NCI-H1417 (cell line): ENCODE measurements at places on chromosomes 12 and 14.

GRCh38 chr14:68987653-68988036 lies 8.5 kb upstream of the ACTN1 start:
- peak; percentile 24 for DNase-seq

- DNase-seq = no peak
These were observed 13.7 kb downstream of the ATXN7L3B start for GRCh38 chr12:74551291-74551690.

- DNase-seq = no peak
These were observed 565 bp downstream of the CCDC77 start for GRCh38 chr12:402029-402389.

- no peak for DNase-seq
These were observed 41.2 kb upstream of the TMED10 start for GRCh38 chr14:75217508-75218206.

DNA sequence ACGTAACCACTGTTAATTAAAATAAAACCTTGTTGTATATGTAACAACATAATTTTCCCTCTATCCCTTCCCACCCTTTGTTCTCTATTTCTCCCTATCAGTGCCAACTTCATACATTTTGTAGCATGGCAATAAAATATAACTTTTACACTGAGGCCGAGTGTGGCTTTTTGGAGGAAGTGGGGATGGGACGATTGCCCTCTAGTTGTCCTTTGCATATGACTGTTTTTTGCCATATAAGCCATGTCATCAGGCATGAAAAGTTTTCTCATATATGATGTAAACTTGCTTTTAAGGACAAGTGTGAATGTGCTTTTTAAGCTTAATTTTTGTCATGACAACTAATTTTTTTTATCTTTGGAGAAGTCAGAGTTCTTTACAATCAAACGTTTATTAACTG lies 6.2 kb upstream of the CCT2 start:
- no peak for DNase-seq

DNA sequence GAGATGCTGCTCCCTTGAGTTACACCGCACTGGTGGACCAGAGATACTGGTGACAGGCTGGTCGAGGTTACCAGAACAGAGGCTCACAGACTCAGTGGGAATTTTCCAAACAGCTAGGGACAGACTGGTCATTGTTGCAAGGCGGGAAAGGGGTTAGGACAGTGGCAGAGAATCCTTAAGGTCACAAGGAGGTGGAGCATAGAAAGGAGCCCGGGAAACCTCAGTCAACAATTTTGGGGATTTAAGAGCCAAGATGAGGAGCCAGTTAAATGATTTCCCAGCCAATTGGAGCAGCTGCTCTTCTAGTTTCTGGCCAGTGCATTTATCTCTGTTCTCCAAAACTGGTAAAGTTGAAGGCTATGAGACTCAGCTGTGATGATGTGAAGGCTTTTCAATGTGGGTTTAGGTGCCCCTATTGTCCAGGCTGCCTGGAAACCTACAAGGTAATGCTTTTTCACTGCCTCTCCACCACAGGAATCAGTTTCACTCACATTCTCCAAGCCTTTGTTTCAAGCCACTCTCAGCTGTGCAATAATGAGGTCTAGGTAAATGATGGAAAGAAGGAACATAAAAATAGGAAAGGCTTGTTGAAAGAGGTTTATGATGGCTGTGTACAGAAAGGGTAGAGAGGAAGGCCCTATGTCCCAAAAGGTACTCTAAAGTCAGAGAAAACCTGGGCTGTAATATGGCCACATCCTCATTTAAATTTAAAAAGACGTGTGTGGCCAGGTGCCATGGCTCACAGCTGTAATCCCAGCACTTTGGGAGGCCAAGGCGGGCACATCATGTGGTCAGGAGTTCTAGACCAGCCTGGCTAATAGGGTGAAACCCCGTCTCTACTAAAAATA lies 7.0 kb upstream of the TNS2 start:
- no peak for DNase-seq
